ENCODE measurements at places on chromosomes 16 and 17. TPM values are rescaled to one million over a fixed set of nuclear protein-coding genes. Genes with fewer than 3 reads are reported as not detected.

GRCh38 chr16:65494609-65495008, 372.7 kb upstream of the CDH11 start:
- no peak for DNase-seq

DNA sequence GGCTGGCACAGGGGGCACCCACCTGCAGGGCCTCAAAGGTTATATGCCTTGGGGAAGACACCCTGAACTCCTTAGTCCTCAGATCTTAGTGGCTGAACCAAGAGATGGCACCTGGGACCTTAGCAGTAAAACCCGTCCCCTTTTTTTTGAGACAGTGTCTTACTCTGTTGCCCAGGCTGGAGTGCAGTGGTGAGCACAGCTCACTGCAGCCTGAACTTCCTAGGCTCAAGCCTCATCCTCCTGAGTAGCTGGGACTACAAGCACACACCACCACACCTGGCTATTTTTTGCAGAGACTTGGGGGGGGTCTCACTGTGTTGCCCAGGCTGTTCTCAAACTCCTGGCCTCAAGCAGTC, 237.2 kb downstream of the MRTFB start:
- no peak for DNase-seq

DNA sequence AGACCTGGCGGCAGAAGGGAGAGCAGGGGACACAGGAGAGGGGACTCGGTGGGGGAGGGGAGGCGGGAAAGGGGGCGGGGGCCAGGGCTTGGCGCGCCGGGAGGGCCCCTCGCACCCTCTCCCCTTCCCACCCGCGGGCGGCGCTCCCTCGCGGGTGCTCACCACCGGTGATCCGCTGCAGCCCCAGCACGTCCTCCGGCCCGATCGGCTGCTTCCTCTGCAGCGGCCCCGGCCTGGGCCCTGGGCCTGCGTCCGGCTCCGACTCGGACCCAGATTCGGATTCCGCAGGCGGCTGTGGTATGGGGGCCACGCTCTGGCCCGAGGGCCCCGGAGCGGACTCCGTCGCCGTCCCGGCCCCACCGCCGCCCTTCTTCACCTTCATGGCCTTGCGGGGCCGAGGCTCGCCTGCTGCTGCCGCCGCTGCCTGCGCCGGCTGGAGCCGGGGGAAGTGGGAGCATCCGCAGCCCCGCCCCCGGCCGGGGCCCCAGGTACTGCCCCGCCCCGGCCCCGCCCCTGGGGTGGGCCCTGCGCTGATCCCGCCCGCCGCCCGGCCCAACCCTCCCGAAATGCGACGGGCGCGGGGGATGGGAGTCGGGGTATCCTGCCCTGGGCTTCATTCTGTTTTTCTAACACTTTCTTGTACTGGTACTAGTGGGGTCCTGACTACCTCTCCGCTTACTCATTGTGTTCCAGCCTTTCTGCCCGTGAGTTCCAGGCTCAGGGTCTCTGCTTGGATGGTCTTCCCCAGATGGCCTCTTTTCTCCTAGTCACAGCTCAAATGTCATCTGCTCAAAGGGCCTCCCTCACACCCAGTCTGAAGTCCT, at the start of gene UNC119:
Gene UNC119, minus strand, starts transcription at position 449 of the 824 bp plus-strand sequence. Its CDS starts 67 bp downstream, at position 382.
- DNase-seq = peak; percentile 88

- no peak for DNase-seq
These were observed 24.5 kb downstream of the ARHGAP23 start for GRCh38 chr17:38452719-38453118.

- no peak for DNase-seq
These were observed 22.6 kb upstream of the CPNE2 start for GRCh38 chr16:57069635-57070370.

GRCh38 chr16:58511933-58512815, 3.1 kb upstream of the SETD6 start:
- DNase-seq = peak; percentile 86

DNA sequence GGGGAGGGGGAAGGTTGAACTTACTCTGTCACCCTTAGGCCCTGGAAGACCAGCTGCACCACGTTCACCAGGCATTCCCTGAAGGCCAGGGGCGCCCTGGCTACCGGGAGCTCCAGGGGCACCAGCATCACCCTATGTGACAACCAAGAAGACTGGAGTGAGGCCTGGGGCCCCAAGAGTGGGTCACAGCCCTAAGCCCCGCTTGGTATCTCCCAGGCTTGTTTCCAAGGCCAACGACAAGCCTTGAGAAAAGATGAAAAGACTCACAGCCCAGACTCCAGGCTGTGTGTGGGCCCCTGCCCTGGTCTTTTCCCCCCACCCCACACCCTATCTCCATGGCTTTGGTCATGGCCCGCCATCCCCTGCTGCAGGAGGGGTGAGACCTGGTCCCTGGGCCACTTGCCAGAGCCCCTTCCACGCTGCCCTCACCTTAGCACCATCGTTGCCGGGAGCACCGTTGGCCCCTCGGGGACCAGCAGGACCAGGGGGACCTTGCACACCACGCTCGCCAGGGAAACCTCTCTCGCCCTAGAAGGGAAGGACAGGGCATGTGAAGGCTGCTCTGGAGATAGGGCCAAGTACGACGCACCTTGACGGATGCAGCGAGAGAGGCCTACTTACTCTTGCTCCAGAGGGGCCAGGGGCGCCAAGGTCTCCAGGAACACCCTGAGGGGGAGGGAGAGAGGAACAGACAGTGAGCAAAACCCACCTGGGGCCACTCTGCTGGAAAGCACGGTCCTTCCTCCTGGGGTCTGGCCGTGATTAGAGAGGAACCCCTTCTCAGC, 9.9 kb downstream of the COL1A1 start:
- DNase-seq = no peak

DNA sequence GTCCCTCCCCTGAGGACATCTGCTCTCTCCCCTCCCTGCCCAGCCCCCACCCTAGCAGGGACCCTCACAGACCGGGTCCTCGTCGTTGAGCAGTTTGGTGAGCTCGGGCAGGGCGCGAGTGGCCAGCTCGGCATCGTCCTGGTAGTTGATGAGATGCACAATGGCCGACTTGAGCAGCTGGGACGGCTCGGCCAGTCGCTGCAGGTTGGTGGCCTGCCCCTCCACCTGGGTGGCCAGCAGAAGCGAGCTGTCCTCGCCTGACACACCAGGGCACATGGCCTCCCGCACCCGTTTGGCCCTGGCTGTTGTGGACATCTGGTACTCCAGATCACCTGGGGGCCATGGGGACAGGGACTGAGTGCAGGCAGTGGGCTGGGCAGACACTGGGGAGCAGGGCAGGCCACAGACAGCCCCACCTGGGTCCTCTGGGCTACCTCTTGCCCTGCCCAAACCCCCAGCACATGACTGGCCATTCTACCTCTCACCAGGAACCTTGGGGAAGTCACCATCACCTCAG, 17.1 kb downstream of the JUP start:
- no peak for DNase-seq

KRTAP2-1 gene
- total RNA-seq = not detected

CES4A gene
- 10.9 TPM for total RNA-seq

SHCBP1 gene
- total RNA-seq = not detected
